Glutamatergic neuron (in vitro differentiated cells): ENCODE measurements at places on chromosomes 2 and 18.

GRCh38 chr2:74863802-74864248 lies 29.9 kb downstream of the HK2 start:
- DNase-seq: no peak

GRCh38 chr2:39099870-39100728 lies 20.8 kb downstream of the SOS1 start:
- no peak for DNase-seq

GRCh38 chr2:5230855-5231254 lies 461.3 kb upstream of the SOX11 start:
- no peak for DNase-seq

GRCh38 chr2:69572641-69573040 lies 70.9 kb downstream of the AAK1 start:
- DNase-seq: no peak

DNA sequence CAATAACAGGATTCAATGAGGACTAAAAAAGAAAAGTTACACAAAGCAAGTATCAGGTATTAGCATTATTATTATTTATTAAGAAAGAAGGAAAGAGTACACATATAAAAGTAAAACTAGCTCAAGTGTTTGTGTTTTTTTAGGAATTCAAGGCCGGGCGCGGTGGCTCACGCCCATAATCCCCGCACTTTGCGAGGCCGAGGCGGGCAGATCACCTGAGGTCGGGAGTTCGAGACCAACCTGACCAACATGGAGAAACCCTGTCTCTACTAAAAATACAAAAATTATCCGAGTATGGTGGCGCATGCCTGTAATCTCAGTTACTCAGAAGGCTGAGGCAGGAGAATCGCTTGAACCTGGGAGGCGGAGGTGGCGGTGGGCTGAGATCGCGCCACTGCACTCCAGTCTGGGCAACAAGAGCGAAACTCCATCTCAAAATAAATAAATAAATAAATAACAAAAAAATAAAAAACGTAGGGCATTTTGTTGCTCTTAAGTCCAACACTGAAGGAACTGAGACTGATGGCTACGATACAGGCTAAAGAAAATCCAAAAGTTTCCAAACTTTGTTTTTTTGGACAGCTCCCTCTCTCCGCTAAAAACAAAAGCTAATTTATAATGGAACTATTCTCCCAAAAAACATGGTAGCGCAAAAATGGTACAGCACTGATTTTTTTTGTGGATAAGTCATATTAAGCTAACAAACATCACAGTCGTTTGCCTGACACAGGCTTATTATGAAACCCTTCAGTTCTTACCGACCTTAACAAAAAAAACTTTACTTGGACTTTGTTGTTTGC lies 1.7 kb downstream of the TRAPPC8 start:
- no peak for DNase-seq

DNA sequence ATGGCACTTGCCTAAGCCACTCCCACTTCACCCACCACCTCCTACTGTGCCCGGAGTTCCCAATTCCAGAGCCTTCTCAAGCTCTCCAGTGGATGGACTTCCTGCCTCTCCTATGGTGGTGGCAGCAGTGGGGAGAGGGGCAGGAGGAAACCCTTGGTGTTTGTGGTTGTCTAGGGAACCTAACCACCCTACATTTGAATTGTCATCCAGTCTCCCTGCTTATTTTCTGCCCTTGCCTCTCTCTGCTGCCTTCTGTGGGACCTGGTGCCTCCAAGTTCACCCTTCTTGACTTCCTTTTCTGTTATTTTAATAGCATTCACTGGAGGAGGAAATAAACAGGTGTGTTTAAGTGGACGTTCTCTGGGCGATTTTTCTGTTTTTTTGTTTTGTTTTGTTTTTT lies 50.0 kb upstream of the HPCAL1 start:
- peak; percentile 1 for DNase-seq

- no peak for DNase-seq
These were observed 34.8 kb upstream of the LDLRAD4 start for GRCh38 chr18:13183790-13184189.
